ENCODE measurements at places on chromosomes 4 and X.

DNA sequence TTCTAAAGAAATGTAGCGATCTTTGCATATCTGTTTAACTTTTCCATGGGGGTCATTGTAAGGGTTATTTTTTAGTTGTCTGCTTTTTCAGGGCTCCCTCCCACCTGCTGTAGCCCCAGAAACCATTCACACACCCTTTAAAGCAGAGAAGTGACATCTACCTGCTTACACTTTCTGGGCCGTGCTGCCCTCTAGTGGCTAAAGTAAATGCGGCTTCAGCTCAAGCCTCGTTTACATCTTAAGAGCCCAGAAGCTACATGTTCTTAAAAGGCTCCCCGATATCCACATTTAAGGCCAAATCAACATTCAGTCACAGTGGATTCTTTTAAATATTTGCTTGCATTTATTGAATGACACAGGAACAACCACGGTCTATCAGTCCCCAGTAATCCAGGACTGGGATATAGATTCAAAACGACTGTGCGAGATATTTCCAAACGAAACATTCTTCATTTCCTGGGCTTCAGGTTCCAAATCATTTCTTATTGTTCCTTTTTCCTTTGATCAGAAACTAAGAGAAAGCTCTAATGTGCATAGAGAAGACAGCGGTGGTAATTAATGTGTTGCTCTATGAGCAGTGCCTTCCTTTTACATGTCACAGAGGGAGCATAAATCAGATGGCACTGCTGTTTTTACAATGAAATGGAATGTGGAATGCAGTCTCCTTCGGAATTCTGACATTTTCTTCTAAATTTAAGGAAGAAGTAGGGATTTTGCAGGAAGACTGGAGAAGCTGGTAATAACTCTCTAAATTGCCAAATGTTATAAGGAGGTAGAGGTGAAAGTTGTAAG lies 119.9 kb downstream of the RASGEF1B start:
- DNase-seq: peak; percentile 22

DNA sequence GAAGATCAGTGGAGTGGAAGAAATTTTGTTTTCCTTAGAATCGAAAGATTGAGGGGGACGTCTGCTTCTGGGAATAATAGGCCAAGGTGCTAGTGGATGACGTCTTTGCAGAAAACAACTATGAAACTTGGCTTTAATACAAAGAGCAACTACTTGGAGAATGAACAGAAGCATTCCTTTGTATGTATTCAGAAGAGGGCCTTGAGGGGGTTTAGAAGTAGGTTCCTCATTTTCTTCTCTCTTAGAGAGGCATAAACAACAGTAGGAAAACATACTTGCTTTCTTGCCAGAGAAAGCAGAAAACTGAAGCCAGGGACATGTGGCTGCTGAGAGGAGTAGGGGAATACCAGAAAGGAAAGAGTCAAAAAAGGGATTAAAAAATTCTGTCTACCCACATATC lies 167.8 kb downstream of the ZNF330 start:
- no peak for DNase-seq

GRCh38 chr4:151660676-151661075 lies 100.1 kb downstream of the GATB start:
- no peak for DNase-seq

GRCh38 chrX:68693481-68694434 lies 46.3 kb downstream of the STARD8 start:
- no peak for DNase-seq

GRCh38 chr4:66376396-66376795 lies 706.1 kb upstream of the EPHA5 start:
- no peak for DNase-seq

DNA sequence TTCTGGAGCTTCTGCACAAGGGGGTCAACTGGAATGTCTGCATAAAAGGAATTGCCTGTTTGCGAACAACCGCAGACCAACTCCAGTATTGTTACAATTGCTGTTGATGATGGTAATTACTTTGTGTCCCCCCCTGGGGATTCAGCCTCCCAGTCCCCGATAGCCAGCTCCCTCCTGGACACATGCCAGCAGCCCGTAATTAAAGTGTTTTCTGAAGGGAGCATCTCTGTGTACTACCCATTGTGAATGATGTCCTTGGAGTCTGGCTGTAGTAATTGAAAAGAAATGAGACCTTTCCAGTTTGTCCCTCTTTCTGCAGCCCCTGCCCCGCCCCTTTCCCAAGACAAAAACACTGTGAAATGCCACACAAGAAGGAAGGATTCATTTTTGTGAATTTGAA lies 377.1 kb upstream of the LCORL start:
- DNase-seq: no peak

DNA sequence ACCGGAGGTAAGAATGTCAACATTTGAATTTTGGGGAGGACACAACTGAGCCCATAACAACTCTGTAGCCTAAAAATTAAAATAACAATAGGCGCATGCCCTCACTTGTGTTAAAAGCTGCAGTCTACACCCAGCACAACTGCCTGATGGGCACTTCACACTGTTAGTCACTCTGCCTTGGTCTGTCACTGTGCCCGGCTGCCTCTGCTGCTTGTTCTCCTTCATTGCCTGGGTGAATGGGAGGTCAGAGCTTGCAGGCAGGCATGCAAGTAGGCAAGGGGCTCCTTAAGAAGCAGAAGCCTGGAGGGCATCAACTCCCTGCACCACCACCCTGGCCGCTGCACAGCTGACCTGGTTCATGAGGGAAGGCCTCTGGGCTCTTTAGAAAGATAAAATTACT lies 374.8 kb downstream of the MID1IP1 start:
- no peak for DNase-seq

- DNase-seq: no peak
These were observed 56.0 kb upstream of the LRAT start for GRCh38 chr4:154687840-154688239.

- no peak for DNase-seq
These were observed 277.6 kb downstream of the BCOR start for GRCh38 chrX:39819921-39820849.

DNA sequence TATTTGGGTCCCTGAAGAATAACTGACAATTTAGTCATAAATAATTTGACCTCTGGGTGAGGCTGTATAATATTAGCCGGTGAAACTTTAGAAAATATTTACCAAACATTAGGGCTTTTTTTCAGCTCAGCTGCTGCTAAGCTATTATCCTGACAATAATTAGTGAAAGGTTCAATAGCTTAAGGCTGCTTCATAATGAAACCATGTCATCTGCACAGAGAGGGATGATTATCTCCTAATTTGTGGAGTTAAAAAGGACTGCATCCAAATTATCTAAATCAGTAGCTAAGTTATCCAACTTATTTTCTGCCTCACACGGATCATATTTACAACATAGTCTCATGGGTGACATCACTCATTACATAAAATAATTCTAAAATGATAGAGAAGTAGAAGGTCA lies 1249.8 kb downstream of the RAPGEF2 start:
- no peak for DNase-seq
